Stromal cell of bone marrow (primary cell): ENCODE measurements at places on chromosomes 5 and 9.

GRCh38 chr5:67434466-67434865 is 237.9 kb upstream of the CD180 start:
- DNase-seq: no peak

DNA sequence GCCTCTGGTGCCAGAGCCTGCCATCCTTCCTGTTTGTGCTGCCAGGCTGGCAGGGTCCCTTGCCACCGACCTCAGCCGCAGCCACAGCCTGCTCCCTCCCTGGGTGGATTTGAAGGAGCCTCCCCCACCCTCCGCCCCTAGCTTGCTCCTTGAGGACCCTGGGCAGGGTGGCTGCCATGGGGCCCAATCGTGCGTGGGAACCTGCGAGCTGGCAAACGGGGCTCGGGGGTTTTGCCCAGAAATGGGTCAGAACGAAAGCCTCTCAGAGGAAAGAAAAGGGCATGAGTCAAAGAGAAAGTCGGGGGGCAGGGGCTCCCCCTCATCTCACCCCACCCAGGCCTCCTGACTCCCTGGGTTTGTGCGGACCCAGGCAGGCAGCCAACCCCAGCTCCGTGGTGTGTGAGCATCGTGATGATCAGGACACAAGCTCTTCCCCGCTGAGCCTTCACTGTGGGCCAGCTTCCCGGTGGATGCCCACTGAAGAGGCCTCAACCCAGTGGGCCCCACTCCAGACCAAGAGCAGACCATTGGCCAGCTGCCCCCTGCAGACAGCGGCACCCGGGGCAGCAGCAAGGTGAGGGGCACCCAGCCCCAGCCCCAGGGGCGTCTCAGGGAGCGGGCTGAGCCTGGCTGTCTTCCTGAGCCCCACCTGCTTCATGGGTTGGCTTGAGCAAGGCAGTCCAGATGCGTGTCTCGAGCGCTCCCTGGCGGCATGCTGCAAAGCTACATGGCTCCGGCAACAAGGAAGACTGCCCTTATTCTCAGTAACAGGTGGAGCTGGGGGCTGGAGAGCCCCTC is 3.0 kb upstream of the FUT7 start:
- no peak for DNase-seq

DNA sequence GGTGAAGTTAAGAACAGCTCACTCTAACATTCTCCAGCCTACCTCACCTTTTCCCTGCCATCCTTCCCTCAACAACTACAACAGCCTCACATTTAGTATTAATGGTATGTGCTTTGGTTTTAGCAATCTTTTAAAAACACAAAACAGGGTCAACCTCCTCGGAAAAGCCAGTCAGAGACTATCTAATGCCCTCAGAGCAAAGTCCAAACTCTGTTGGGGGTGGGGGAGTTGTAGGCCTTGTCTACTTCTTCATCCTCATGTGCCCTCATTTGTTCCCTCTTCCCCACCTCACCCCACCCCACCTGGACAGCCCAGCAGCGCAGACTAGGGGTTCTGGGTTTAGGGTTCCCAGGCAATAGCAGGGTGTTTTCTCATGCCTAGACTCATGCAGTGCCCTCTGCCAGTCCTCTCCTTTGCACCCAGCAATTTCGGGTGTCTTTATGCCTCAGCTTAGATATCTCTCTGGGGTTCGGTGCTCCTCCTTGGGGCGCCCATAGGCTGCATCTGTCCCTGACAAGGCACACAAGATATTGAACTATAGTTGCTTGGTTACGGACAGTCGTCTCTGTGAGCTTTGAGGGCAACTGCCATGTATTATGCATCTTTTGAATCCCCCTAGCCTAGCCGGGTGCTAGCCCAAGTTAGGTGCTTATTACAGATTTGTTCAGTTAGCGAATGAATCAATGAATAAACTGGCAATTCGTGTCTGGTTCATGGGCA is 762 bp upstream of the TCOF1 start:
- DNase-seq: no peak

DNA sequence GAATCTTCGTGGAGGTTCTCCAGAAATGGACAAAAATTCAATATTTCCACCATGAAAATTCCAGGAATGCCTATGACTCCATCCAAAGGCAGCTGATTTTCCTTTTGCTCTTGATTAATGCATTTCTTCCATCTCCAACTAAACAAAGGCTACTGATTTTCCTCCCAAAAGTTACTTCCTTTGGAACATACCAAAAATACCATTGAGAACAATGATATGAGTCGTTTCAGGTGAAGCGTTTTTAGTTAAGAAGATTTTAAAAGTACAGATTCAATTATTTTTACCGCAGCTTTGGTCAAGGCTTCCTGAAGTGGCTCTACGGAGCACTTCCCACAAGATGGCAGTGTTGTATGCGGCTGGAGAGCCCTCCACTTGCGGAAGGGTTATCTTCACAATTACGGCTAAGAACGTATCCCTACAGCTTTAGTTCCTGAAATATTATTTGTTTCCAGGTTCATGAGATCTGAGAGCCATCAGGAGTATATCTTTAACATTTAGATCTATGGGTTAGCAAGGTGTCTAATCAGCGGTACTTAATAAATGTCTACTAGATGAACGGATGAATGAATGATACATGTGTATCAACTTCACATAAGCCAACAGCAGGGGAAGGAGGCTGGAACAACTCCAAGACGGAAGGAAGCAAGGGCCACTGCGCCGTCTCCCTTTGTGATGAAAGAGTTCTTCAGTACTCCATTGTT is 35.9 kb upstream of the ARSB start:
- DNase-seq: peak; percentile 54

DNA sequence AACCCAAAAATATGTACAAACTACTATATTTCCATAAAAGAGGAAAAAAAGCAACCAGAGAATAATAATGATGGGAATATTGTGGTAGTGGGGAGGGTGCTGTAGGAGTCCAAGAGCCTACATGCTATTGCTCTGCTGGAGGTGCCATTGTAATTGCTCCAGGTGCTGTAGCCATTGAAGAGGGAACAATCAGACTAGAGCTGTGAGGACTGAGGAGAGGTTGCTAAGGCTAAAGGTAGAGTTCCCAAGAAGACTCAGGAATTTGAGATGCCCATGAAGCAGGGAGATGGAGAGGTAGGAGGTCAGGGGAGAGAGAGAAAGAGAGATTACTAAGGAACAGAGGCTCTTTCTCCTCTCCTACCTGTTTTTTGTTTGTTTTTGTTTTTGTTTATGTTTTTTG is 394.0 kb downstream of the DMRTA1 start:
- DNase-seq: no peak

GRCh38 chr5:168047043-168047668 is 244.3 kb upstream of the WWC1 start:
- peak; percentile 8 for DNase-seq

- DNase-seq: no peak
Measured at GRCh38 chr9:134643222-134643671, 1.6 kb downstream of the COL5A1 start.

DNA sequence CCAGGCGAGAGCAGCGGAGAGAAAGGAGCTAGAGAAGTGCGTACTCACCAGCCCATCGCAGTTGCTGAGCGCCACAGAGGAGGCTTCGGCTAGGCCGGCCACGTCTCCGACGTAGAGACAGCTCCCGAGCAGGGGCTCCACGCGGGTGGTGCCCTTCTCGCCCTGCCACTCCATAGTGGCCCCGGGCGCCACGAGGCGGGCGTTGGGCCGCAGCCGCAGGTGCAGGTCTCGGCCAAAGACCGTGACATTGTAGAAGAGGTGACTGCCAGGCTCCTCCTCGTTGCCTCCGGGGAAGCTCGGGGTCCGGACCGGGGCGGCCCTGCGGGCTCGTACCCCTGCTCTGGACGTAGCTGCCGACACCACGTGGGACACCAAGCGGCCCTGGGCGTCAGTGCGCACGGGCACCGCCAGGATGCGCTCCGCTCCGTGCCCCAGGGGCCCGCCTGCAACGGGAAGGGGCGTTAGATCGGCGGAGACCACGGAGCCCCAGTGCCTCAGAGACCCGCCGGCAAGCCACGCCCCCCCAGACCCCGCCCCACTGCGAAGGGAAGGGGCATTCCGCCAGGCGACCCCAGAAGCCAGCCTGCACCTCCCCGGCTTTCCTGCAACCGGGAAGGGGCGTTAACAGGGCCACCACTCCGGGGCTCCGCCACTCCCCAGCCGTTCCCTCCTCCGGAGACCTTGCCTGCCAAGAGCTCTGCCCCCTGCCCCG is 1.4 kb downstream of the ADAMTS2 start:
- DNase-seq: no peak

GRCh38 chr5:94992325-94992724 is 292.6 kb downstream of the MCTP1 start:
- DNase-seq: no peak

GRCh38 chr5:5315068-5315980 is 107.2 kb upstream of the ICE1 start:
- DNase-seq: no peak

DNA sequence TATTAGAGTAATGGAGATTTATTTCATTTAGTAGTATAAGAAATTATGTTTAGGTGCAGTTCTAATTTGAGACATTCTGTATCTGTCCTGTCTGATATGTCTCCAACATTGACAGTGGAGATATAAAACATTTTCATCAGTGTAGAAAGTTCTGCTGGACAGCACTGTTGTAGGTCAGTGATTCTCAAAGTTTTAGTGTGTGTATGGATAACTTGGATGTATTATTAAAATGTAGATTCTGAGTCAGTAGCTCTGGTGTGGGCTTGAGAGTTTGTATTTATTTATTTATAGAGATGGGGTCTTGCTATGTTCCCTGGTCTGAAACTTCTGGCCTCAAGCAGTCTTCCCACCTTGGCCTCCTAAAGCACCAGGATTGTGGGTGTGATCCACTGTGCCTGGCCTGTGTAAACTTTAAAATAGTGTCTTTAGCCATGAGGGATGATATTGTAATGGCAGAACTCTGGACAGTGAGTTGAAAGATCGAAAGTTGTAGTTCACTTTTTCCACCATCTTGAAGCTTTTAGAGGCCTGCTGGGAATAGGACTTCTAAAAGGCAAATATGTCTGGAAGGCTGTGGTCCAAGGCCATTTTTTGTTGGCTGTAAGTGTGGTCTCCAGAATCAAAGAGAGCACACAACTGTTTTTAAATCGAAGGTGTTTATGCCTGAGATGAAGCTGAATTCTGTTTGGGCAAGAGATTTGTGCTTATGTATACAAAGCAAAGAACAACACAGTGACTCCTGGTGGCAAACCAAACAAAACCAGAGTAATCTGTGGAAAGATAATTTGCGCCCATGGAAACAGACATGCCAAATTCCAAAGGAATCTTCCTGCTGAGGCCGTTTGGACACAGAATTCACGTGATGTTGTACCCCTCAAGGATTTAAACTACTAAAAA is 12.4 kb downstream of the UBAP1 start:
- DNase-seq: no peak
